ENCODE measurements at places on chromosomes 11 and 22. TPM values are rescaled to one million over a fixed set of nuclear protein-coding genes. Genes with fewer than 3 reads are reported as not detected.

Gene PRAME
- total RNA-seq = 11.7 TPM

Gene OR52E8
- not detected for total RNA-seq

DNA sequence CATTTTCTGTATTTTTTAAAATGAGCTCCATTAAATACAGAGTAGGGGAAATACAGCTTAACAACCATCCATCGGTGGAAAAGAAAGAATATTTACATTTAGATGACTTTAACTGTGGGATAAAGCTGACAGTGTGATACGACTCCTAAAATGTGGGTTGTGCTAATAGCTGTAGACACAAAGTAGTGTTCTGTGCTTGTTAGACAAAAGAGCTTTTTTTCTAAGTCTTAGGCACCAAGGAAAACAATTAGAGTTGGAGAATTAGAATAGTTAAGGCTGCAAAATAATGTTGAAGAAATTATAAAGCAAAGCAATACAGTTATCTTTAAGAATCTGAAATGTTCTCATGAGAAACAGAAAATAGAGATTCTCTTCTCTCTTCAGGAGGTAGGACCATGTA lies 307.7 kb upstream of the KIRREL3 start:
- no peak for DNase-seq

Gene ARFGAP3
- total RNA-seq = 23.1 TPM

- peak; percentile 70 for DNase-seq
Observed at GRCh38 chr11:65899356-65900124, 648 bp downstream of the FOSL1 start.

DNA sequence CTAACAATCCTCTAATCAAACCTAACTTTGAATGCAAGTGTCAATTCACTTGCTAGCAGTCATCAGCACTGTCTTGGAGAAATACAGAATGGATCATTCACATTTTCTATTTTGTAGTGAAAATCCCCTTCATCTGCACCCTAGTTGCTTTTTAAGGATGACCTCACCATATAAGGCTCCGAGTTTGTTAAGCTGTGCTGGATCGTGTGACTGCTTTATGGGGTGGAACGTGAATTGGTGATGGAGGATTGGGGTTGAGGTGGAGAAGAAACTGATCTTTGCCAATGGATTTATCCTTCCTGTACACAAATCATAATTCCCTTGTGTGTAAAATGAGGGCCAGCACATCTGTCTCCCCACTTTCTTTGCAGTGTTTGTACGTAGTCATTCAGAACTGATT lies 85.6 kb upstream of the TBCEL start:
- no peak for DNase-seq
